Fibroblast of skin of back (primary cell): ENCODE measurements at places on chromosomes 11 and 22.

DNA sequence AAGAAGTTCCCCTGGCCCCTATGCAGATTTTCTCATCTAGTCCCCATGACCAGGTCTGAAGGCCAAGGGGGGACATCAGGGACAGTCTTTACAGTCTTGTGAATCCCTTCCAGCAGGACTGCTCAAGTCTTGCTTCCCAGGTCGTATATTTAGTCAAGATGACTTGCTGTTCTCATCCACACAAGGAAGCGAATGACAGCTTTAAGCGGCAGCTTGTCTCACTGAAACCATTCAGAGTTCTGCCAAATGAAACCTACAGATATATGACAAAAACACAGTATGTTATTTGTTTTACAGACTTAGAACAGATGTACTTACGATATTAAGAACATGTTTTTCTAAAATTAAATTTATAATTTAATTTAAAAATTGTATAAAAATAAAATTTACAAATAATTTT lies 5.6 kb downstream of the VWA5A start:
- no peak for DNase-seq

DNA sequence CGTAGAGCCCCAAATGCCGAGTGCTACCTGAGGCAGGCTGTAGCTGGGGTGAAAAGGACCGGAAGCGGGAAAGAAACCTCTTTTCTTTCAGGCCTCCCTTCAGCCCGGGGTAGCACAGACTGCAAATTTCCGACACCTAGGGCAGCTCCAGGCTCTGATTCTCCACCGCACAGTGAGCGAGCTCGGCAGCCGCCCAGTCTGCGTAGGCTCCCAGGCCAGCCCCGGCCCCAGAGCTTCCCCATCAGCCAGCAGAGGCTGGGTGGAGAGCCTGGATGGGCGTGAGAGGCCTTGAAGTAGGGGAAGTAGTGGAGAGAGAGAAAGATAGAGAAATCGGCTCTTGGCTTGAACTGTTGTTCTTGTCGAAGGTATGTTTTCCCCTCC lies 9.3 kb upstream of the PAX6 start:
- DNase-seq: no peak

- DNase-seq: no peak
Observed at GRCh38 chr11:11884351-11884750, 42.6 kb downstream of the USP47 start.

GRCh38 chr11:68024508-68024907 lies 6.0 kb upstream of the NDUFS8 start:
- no peak for DNase-seq

GRCh38 chr22:36928786-36929535 lies 15.5 kb downstream of the CSF2RB start:
- DNase-seq: no peak

- peak; percentile 71 for DNase-seq
Observed at GRCh38 chr11:68946416-68947090, 34.2 kb downstream of the MRGPRD start.

GRCh38 chr22:50313600-50313999 lies 6.2 kb upstream of the PLXNB2 start:
- DNase-seq: no peak

DNA sequence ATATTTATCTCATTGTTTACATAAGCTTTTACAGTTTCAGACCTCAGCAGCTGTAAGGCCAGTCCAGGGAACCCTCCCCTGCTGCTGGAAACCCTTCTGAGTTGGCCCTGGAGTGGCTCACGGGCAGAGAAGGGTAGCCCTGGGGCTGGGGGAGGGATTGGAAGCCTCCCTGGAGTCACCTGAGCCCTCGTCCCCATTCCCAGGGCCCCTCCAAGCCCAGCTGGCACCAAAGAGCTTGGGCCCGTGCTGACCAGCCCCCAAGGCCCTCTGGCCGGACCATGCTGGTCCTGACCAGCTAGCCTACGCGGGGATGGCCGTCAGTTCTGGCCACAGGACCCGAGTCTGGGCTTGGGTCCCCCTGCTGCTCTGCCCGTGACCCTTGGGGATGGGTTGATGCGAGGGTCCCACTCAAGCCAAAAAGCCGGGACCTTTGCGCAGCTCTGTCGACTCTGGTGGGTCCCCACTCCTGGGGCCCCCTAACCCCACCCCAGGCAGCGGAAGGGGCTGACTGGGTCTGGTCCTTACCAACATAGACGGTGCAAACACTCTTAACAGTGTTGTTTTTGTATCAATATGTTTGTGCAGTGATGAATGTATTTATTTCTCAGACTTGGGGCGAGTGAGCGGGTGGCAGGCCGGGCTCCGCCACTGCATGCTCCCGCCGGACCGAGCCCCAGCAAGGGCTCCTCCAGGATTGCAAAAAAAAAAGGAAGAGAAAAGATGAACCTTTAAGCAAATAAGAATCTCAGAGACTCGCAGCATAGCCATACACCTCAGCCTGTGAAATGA lies 17.5 kb upstream of the TMEM191C start:
- no peak for DNase-seq

DNA sequence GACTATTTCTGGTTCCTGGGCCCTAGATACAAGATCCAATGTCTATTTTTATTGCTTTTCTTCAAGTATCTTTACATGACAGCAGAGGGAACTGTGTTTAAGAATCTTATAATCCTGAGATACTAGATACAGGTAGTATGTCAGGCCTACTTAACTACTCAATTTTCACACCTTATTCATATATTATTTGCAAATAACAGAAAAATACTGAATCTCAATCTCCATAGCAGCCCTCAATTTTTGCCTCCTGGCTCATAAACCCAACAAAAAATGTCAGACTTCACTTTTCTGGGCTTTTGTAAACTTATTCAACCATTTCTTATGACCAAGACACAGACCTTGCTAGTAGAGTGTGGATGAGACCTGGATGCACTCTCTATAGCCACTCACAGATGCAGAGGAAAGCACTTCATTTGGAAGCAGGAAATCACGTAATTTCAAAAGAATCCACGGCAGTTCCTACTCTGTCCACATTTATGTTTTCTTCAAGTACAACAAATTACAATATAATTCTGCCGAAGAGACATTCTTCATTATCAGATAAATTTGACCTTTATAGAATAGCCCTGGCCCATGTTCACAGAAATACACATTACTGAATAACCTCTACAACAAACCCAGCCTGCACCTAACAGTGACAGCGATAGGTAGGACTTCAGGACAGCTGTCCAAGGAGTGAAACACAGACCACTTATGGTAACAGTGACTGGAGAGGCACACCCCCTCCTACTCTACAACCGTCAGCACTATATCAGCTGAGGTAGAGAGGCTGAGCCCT lies 62.0 kb upstream of the YPEL1 start:
- DNase-seq: peak; percentile 50

- DNase-seq: no peak
Observed at GRCh38 chr22:39965748-39966147, 5.6 kb downstream of the TMA7B start.

GRCh38 chr11:34599406-34599945 lies 21.4 kb upstream of the EHF start:
- DNase-seq: peak; percentile 95

DNA sequence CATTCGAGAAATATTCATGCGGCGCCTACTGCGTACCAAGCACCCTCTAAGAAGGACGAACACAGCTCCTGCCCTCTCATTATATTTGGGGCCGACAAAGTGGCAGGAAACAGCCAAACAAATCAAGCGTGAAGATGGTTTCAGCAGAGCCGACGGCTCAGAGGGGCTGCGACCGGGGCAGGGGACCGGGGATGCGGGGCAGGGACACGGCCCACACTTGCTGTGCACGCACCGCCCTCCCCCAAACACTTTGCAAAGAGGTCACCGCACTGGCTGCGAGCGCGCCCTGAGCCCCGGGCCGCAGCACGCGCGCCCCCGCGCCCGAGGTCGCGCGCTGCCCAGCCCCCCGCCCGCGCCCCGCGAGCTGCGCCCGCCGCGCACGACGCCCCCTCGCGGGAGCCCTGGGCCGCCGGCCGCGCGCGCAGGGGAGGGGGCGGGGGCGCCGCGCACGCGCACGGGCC lies 255 bp upstream of the SYNGR1 start:
- DNase-seq: peak; percentile 41

- no peak for DNase-seq
Observed at GRCh38 chr22:20194681-20195593, 44.1 kb upstream of the CCDC188 start.

DNA sequence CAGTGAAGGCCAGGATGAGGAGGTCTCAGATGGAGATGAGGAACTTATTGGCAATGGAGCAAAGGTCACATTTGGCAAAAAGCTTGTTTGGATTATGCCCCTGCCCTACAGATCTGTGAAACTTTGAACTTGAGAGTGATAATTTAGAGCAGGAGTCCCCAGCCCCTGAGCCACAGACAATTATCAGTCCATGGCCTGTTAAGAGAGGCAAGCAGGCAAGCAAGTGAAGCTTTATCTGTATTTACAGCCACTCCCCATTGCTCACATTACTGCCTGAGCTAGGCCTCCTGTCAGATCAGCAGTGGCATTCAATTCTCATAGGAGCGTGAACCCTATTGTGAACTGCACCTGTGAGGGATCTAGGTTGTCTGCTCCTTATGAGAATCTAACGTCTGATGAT lies 1076.9 kb upstream of the TENM4 start:
- no peak for DNase-seq

GRCh38 chr11:94586546-94586945 lies 19.4 kb downstream of the PIWIL4 start:
- DNase-seq: no peak

DNA sequence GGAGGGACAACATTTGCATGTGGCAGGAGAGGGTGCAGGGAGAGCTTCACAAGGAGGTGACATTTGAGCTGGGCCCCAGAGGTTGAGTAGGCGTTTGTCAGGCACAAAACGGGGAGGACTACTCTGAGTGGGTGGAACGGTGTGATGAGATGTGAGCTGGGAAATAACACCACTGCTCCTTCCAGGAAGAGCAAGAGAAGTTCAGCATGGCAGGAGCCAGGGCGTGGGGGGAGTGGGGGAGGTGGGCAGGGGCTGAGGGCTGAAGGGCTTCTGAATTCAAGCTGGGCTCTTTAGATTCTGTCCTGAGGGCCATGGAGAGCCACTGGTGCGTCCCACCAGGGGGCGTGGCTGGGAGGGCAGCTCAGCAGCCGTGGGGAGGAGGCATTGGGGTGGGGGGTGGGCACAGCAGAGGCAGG lies 54.2 kb downstream of the OTOG start:
- DNase-seq: no peak

DNA sequence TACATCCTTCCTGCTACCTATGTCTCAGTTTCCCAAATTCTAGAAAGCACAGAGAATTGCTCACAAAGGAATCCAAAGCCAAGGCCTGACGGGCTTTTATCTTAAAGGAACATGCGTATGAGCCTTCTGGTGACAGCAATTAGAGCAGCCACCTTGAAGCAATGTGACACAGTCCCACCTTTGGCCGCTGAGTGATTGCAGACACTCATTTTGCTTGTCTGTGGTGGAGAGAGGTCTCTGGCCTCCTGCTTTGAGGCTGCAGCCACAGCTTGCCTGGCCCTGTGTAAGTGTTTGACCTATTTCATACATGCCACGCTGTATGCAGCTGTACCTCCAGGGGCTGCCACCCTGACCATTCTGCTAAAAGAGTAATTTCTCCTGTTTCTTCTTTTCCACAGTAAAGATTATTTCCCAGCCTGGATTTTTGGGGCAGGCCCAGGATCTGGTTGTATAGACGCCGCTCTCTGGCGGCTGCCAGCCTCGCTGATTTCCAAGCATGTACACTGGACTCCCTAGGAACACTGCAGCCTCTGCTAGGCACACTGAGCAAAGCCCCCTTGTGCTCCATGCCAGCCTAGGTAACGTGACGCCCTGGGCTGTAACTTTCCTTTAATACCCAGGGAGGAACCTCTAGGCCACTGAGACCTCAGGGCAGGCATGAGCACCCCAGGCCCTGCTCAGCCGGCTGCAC lies 1.1 kb upstream of the TMA7B start:
- DNase-seq: no peak

GRCh38 chr11:120578596-120579154 lies 67.1 kb downstream of the GRIK4 start:
- DNase-seq: no peak

GRCh38 chr11:78449866-78450265 lies 32.2 kb upstream of the GAB2 start:
- peak; percentile 61 for DNase-seq

- no peak for DNase-seq
Observed at GRCh38 chr11:107804971-107805370, 53.6 kb downstream of the SLC35F2 start.

DNA sequence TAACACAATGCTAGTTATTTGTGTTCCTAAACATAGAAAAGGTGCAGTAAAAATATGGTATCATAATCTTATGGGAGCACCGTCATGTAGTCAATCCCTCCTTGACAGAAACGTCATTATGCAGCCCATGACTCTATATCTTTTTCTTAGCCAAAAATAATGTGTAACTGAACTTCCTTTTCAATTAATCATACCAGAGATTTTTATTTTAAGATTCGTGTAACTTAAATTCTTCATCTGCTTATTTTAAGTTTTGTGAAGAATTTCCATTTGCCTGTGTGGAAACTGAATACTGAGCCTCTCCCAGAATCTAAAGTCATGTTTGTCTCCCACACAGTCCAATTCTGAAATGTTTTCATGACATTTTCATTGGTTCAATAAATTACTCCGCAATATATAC lies 699.1 kb downstream of the KCNA4 start:
- peak; percentile 85 for DNase-seq

DNA sequence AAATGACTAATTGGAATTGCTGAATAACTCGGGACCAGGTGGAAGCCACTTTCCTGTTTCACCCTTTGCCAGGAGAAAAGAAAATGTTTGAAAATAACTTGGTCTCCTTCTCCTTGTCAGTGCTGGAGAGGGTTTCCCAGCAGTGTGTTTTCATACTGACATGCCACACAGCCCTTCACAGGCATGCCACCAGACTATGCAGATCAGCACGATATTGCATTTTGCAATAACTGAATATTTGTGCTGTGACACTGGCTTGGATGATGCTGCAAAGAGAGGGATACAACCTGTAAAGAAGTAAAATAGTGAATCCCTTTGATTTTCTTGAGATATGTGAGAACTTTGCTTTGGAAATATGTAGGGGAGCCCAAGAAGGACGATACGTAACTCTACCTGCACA lies 200.0 kb upstream of the NAV2 start:
- DNase-seq: no peak

DNA sequence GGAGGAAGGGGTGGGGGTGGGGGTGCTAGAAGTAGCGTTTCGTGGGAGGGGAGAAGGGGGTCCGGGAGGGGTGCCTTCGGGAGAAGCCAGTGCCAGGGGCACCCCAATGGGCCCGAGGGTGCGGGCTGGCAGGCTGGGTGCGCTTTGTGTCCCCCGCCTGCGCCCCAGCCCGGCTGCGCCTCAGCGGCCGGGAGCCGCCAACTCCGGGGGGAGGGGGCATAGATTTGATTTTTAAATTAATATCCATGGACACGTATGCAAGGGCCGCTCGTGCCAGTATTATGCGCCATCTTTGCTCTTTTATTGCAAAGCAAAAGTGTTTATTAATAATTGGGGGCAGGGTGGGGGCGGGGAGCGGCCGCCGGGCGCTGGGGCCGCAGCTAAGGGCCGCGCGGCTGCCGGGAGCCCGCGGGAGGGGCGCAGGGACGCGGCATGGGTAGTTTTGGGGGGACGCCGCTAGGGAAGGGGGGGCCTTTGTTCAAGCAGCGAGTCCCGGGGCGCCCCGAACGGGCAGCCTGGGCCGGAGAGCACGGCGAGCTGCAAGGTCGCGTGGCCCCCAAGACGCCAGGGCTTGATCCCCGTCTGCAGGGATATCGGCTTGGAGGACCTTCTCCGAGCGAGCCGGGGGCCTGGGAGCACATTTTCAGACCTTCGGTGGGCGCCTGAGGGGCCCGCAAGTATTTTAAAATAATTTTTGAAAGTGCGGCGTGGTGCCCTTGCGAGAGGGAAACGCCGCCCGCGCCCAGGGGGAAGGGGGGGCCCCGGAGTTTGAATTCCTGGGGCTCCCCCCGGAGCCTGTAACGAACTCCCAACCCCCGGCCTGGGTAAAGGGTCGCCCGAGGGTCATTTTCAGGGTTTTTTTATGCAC lies 959 bp downstream of the CCND1 start:
- DNase-seq: no peak

GRCh38 chr11:65606876-65607613 lies 7.0 kb downstream of the MAP3K11 start:
- DNase-seq: peak; percentile 97
